ENCODE measurements at places on chromosomes 2 and 18.

DNA sequence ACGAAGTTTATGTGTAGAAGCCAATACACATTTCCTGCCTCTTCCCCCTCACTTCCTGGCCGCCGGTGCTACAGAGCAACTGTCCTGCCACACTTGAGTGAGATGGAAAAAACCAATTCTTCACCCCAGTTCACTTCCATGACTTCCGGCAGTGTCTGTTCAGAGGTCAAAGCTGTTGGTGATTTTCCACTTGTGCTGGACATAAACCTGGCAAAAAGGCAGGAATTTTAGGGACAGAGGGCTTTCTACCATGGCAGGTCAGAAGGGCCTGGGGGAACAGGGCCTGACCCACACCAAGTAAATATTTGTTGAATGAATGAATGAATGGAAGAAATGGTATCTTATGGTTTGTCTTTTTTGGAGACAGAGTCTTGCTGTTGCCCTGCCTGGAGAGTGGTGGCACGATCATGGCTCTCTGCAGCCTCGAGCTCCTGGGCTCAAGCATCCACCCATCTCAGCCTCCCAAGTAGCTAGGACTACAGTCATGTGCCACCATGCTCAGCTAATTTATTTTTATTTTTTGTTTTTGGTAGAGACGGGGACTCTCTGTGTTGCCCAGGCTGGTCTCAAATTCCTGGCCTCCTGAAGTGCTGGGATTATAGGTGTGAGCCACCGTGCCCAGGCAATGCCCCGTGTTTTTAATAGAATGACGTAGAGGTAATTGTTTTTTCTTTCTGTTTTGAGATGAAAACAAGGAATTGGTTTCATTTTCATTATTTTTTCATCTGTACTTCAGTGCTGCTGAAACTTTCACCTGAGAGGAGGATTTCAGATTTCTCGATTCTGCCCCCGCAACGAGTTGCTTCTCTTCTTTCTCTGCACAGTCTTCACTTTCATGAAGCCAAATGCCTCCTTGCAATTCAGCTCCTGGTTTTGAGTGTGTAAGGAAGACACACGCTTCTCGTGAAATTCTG is 48.0 kb upstream of the LPIN2 start:
- no peak for DNase-seq

- no peak for DNase-seq
These were observed 784 bp downstream of the WDR33 start for GRCh38 chr2:127810156-127810618.

- DNase-seq: no peak
These were observed 594.6 kb downstream of the ADCYAP1 start for GRCh38 chr18:1499265-1499664.

DNA sequence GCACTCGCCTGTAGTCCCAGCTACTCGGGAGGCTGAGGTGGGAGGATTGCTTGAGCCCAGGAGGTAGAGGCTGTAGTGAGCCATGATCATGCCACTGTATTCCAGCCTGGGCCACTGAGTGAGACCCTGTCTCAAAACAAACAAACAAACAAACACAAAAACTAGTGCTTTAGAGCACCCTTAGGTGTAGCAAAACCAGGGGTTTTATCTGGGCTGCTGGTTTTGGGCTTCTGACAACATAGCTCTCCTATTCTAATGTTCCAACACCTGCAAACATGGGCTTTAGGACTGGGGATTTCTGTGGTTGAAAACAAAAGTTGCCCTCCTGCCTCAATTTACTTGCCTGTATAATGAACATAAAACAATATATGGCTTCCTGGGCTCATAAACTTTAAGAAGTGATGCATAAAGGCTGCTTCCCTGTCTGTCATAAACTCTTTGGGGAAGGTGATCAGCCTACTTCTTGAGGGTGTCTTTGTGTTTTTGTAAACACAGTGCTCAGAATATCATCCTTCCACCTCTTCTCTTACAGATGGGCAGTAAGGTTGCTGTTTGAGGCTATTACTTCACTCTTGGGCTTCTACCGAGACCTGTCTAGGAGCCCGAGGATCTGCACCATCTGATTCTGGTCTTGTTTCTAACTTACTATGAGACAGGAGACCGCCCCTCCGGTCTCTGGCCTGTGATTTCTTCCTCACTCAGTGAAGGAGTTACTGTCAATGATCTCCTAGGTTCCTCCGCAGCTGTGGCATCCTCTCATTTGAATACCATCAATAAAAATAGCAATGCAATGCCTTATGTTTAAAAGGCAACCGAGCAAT is 246.5 kb downstream of the MYCN start:
- DNase-seq: no peak

GRCh38 chr18:6509832-6510231 is 95.1 kb upstream of the L3MBTL4 start:
- no peak for DNase-seq

GRCh38 chr2:225419033-225419432 is 19.5 kb downstream of the NYAP2 start:
- no peak for DNase-seq

- no peak for DNase-seq
These were observed 24.0 kb upstream of the SULT1C3 start for GRCh38 chr2:108215794-108216211.

GRCh38 chr2:64019083-64019974 is at the start of gene VPS54:
Gene VPS54 (minus strand): TSS chr2:64019428. CDS start chr2:63983999, 35,429 bp downstream.
- DNase-seq: peak; percentile 42

GRCh38 chr2:173397539-173397938 is 42.9 kb downstream of the CDCA7 start:
- DNase-seq: no peak

- DNase-seq: no peak
These were observed 141.8 kb downstream of the MEIS1 start for GRCh38 chr2:66576561-66577320.

- no peak for DNase-seq
These were observed 29.4 kb upstream of the GMPPA start for GRCh38 chr2:219469186-219469724.

- no peak for DNase-seq
These were observed 83.2 kb upstream of the FRZB start for GRCh38 chr2:182949572-182950189.

- DNase-seq: peak; percentile 81
These were observed 28.3 kb downstream of the MYO7B start for GRCh38 chr2:127563458-127564428.

- DNase-seq: no peak
These were observed 62.3 kb upstream of the SNTG2 start for GRCh38 chr2:888211-888801.

DNA sequence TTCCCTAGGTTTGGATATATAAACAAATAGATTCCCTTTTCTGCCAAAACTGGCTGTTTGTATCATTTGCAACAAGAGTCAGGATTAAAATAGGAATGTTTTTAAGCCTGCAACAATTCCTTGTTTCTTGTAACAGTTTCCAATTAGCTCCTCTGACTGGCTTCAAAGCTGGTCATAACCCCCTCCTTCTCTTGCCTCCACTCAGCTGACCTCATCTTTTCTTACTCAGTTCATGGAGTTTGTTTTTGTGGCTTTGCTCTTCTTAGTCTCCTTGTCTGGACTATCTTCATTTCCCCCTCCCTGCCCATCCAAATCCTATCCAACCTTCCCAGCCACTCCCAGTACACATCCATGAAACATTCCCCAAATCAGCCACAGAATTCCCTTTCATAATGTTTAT is 14.3 kb upstream of the RAPH1 start:
- DNase-seq: no peak

DNA sequence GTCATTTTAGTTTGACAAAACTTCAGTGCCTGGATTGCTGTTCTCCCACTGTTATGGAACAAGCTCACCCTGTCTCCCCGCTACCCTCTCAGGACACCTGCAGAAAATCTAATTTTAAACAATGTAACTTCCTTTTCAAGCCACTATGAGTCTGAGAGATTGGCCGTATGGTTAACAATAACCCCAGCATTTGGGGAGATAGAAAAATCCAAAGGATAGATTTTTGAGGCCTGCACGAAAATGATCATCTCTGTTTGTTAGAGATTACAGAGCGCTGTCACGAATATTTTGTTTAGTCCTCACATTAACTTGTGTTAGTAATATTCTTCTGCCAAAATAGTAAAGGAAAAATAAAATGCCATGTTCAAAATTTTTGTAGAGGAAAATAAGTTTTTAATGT is 24.7 kb downstream of the CAB39 start:
- DNase-seq: no peak

DNA sequence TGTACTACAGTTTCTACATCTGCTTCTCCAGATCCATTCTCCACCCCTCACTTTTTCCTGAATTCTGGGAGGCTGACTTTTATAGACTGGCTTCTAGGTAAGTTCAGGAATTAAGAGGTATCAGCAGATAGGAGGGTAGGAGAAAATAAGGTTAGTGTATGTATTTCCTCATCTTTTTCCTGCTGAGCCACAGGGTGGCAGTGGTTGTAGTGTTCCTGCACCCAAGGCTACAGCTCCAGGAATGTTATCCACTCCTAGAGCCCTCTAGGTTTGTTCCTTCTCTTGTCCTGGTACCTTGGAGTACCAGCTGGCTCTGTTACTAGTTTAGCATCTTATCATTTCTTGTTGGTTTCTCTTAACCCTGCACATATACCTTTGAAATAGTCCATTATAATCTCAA is 40.7 kb upstream of the C2orf66 start:
- DNase-seq: no peak

GRCh38 chr2:112782234-112782799 is 2.0 kb downstream of the IL1A start:
- no peak for DNase-seq

- DNase-seq: no peak
These were observed 197.3 kb upstream of the CCDC150 start for GRCh38 chr2:196442211-196442610.

DNA sequence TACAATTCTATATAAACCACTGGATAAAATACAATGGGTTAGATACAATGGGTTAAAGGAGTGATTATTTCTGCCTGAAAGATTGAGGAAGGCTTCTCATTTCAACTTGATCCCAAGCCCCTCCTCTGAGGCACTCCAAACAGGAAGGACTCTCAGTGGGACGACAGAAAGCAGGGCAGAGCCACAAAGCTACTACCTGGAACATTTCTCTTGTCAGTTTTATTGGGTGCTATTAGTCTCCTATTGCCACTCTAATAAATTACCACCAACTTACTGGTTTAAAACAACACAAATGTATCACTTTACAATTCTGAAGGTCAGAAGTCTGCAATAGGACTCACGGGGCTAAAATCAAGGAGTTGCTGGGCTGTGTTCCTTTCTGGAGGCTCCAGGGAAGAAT is 146.7 kb downstream of the MREG start:
- no peak for DNase-seq

DNA sequence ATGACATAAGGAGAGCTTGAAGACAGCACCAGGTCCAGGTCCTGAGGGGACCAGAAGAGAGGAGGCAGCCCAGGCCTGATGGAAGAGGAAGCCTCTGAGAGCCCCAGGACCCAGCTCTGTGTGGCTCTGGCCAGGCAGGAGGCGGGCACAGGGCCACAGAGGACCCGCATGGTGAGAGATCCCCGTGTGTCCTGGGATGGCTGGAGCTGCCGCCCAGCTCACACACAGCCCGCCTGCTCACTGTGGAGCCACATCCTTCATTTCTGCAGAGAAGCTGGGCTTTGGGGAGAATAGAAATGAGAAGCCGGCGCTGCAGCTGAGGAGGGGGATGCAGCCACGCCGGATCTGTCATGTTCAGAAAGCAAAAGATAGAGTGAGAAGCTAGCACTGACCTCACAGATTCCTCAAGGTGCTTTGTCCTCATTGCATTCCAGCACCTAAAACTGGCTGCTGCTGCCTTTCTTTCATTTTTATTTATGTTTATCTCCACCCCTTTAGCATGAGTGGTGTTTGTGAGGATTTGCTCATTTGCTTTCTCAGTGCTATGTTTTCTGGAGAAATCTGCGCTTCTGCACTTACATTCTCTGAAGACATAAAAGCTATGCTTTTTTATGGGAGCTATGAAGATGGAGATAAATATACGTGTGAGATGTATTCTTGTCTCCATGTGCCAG is 307.6 kb upstream of the MYT1L start:
- DNase-seq: no peak

GRCh38 chr18:11819938-11820337 is 31.3 kb upstream of the CHMP1B start:
- no peak for DNase-seq

DNA sequence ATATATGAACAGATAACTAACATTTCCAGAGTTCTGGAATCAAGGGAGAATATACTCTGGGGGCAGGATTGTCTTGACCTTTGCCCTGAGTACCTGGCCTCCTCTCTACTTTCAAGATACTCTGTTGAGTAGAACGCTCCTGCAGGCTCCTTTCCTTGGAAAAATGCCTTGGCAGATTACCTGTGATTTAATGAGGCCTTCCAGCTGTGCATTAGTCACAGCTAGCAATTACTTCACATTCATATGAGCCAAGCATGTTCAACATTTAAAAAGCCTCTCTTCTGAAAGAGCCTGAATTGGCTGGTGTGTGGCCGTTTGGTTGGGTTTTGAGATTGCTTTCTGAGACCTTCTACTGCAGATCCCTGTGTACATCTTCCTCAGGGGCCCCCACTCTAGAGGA is 142.2 kb downstream of the PLCL1 start:
- no peak for DNase-seq

GRCh38 chr18:9950289-9951016 is 36.6 kb downstream of the VAPA start:
- no peak for DNase-seq

- DNase-seq: no peak
These were observed 41.7 kb downstream of the PRKRA start for GRCh38 chr2:178409261-178409660.

DNA sequence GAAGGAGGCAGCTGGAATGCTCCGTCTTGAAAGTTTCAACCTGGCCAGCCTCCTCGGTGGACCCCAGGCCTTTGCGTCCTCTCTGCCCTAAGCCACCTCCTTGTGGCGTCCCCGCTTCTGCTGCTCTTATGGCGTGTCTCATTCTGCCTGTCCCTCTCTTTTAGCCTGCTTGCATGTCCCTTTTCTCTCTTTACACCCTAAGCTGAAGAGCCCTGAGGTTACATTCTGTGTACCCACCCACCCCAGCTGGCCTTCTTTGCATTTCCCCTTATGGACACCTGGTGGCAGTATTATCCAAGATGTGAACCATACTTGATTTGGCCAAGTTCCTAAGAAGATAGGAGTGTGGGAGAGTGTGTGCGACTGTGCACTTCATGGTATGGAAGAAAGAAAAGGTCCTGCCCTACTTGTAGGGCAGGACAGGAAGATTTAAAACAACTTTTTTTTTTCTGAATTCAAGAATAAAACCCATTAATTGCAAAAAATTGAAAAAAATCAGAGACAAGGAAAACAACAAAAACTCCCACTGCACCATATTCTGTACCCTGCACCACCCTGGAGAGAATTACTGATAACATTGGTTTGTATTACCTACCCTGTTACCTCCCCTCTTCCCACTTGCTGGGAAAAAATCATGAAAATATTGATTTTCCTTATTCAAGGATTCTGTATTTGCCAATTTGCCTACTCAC is 77.4 kb downstream of the DYSF start:
- peak; percentile 49 for DNase-seq

DNA sequence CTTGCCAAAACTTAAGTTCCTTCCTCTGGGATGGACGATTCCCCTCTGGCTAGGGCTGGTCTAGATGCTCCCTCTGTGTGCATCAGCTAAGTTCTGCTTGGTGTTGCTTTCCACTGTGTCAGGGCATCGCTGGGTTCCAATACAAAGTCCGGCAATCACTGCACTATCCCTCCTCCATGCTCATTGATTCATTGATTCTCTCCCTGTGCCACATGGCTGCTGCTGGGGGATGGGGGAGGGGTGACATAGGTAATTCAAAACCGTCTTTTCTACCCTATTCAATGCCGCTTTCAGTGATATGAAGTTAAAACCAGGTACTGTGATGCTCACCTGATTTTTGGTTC is 22.8 kb downstream of the IL1RN start:
- DNase-seq: no peak

GRCh38 chr18:3498698-3499471 is 48.9 kb downstream of the TGIF1 start:
- peak; percentile 18 for DNase-seq

All from GM12891 (cell line).